Thoracic aorta (tissue), 2 donors: ENCODE measurements at places on chromosomes 7 and 10. TPM values are rescaled to one million over a fixed set of nuclear protein-coding genes. Genes with fewer than 3 reads are reported as not detected.

The IMMP2L gene
- total RNA-seq = 13.1 TPM

The SSC4D gene
- 3.2 TPM for total RNA-seq

The EPO gene
- not detected for total RNA-seq

DNA sequence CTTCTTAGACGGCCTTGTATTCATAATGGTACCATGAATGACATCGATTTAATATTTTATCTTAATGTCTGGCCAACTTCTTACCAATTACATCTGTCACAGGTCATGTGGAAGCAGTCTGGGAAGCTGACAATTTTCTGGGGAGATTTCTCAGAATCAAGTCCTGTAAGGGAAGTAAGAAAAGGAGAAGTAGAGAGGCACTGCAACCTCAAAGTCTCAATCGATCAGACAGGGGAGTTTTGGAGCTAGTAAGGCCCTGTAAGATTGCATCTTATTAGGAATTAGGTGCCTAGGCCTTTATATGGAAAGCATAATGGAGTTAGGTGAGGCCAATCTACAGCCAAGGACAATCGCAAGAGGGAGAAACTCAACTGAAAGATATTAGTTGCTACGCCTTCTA lies 694.6 kb upstream of the SORCS1 start:
- no peaks in the 10 kb centered on the region for H3K36me3 ChIP-seq
- no peaks in the 10 kb centered on the region for H3K4me1 ChIP-seq
- no peak for DNase-seq
- H3K27ac ChIP-seq = no peak overlapping the region

DNA sequence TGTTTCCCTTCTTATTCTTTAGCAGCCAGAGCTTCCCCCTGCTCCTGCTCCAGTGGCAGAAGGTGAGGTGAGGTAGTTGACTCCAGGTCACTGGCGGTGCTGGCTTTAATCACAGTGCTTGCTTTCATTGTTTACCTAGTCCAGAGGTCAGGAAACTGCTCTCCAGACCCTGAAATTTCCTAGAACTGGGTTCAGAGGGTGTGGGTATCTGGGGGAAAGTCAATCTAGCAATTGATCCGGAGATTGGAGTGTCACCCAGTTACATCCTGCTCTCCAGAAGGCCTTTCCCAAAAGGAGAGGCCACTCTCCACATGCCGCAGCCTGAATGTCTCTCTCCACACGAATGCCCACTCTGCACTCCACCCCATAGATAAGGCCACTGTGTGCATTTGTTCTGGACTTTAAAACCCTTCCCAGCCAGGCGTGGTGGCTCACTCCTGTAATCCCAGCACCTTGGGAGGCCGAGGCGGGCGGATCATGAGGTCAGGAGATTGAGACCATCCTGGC lies 2.1 kb upstream of the MBL2 start:
- no peaks in the 10 kb centered on the region for H3K27me3 ChIP-seq
- H3K4me1 ChIP-seq = no peaks in the 10 kb centered on the region
- no peak for DNase-seq
- H3K27ac ChIP-seq = no peak overlapping the region

DNA sequence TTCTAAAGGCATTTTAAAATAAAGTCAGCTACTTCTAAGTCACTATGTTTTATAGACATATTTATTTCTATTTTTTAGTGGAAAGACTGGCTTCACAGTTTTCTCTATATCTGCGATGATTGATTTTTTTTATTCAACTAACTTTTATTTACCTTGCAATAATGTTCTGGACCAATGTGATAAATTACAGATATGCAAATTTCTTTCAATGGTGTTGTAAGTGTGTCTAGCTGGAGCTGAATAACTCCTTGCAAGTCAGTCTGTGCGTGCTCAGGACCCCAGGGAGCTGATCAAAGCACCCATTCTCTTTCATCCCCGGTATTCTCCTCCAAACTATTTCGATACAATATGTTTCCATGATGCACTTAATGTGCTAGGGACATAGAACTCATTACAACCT lies 9.7 kb downstream of the PTF1A start:
- no peak overlapping the region for H3K27ac ChIP-seq
- H3K4me3 ChIP-seq = no peak overlapping the region
- H3K36me3 ChIP-seq = no peaks in the 10 kb centered on the region
- no peaks in the 10 kb centered on the region for H3K4me1 ChIP-seq
